ENCODE measurements at places on chromosomes 12 and 14. TPM values are rescaled to one million over a fixed set of nuclear protein-coding genes. Genes with fewer than 3 reads are reported as not detected.

GRCh38 chr12:54338698-54339296, 13.9 kb downstream of the COPZ1 start:
- DNase-seq = no peak

DNA sequence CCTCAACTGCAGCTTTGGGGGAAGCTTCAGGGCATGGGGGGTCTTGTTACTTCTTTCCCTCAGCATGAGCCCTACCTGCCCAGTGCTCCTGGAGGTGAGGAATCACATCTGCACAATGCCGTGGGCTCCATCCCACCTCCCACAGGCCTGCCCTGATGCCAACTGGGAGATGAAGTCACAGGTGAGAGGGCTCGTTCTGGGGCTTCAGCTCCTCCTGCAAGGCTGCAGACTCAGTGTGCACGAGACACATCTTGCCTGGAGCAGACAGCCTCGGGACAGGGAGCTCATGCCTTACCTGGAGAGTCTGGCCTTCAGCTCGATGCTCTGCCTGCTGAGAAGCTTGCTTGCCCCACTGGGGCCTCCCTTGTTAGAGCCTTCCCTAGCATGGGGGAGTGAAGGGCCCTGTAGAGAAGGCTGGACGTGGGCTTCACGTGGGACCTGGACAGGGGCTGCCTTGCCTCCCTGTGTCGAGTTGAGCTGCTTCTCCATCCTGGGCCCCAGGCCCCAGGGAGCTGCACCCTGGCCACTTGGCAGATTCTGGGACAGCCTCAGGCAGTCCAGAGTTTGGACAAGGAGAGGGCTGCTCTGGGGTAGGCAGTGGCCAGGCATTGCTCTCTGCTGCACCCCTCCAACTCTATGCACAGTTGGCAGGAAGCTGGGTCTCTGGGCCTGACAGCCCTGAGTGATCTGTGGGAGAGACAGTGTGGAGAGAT, 171.4 kb downstream of the KIF26A start:
- DNase-seq = no peak

GRCh38 chr12:2276288-2277033, 223.7 kb downstream of the CACNA1C start:
- DNase-seq = no peak

KRT71 gene
- total RNA-seq = not detected

P2RX2 gene
- total RNA-seq = not detected

DNA sequence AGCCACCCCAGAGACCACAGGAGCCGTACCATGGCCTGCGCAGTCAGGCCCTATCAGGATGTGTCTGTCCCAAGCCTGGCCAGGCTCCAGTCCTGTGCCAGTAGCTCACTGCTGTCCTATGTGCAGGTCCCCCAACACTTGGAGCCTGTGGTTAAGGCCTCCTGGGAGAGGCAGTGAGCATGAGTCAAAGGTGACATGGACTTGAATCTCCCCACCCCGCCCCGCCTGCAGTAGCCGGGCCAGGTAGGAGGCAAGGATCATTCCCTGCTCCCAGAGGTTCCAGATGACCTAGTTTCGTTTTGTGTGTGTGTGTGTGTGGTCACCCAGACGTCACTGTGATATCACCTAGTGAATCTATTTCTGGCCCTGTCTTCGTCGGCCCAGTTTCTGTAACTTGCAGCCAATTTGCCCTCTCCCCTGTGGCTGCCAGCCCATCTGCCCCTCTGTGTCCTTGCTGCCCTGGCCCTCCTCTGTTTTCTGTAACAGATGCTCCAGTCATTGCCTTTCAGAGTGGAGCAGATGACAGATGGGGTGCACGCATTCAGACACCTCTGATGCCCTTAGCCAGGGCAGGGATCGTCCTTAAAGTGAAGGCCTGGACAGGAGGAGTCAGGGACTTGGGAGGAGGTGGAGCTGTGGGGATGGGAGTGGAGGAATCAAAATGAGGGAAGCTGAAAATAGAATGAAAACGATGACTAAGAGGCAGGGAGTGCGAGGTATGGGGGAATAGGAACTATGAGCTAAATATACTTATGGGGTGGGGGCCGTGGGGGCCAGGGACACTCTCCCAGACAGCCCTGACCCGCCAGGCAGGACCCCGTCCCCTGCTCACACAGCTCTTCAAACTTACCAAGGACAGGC, 37.4 kb downstream of the SLC6A12 start:
- no peak for DNase-seq

MAP3K9 gene
- total RNA-seq = 1.4 TPM

- DNase-seq = no peak
Observed at GRCh38 chr12:109531411-109531810, 41.9 kb downstream of the MMAB start.

DNA sequence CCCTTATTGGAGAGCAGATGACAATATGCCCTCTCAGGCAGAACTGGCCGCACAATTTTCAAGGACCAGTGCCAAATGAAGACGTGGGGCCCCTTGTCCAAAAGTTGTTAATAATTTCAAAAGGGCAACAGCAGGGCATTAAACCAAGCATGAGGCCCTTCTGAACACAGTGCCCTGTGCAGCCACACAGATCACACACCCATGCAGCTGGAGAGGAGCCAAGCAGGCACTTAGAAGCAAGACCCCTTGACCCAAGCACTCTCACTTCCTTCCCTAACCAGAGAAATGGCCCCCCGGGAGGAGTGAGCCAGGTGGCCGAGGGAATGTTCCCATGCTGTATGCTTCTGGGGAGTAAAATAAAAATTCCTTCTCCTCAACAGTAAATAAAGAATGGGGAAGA, 114.0 kb upstream of the TMPO start:
- no peak for DNase-seq

USP44 gene
- 0.73 TPM for total RNA-seq

DNA sequence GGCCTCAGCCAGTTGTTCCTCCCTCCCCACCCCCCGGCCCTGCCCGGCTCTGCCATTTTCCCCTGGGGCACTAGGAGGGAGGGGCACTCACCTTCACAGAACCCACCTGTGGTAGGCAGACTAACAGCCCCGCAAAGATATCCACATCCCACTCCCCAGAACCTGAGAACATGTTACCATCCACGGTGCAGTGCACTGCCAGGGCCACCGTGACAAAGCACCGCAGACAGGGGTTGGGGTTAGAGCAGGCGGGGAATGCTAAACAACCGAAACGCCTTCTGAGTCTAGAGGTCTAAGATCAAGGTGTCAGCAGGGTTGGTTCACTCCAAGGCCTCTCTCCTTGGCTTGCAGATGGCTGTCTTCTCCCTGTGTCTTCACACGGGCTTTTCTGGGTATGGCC, 57.4 kb upstream of the NCOR2 start:
- DNase-seq = no peak

GRCh38 chr12:29157486-29157946, 8.4 kb downstream of the FAR2 start:
- DNase-seq = no peak

NYNRIN gene
- total RNA-seq = 8.8 TPM

GNB3 gene
- 2.9 TPM for total RNA-seq

NANOG gene
- not detected for total RNA-seq

KCNA5 gene
- 3.1 TPM for total RNA-seq

GRCh38 chr14:89484051-89484844, 67.2 kb upstream of the FOXN3 start:
- DNase-seq = no peak

DLGAP5 gene
- 0.27 TPM for total RNA-seq

DNA sequence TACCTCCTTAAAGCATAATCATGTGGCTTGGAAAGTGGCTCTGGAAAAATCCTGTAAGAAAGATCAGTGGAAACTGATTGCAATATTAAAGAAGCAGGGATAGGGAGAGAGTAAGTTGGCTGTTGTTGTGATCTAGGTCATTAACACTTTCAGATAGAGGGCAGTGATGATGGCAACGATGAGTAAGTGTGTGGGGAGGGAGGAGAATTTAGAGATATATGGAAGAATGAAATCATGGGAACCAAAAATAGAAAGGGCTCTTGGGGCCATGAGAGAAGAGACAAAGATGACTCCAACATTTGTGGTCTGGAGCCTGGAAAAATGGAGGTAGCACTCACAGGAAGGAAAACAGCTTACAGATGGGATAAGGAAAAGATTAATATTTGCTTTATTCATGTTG, 23.3 kb downstream of the SNRPF start:
- DNase-seq = no peak

CBLN3 gene
- 0.65 TPM for total RNA-seq

AKAP6 gene
- 180 TPM for total RNA-seq

EXD2 gene
- 16.7 TPM for total RNA-seq

GRCh38 chr12:52909331-52909730, 4.5 kb upstream of the KRT8 start:
- no peak for DNase-seq

GRCh38 chr14:35385042-35385839, 19.3 kb downstream of the NFKBIA start:
- DNase-seq = peak; percentile 91

DNA sequence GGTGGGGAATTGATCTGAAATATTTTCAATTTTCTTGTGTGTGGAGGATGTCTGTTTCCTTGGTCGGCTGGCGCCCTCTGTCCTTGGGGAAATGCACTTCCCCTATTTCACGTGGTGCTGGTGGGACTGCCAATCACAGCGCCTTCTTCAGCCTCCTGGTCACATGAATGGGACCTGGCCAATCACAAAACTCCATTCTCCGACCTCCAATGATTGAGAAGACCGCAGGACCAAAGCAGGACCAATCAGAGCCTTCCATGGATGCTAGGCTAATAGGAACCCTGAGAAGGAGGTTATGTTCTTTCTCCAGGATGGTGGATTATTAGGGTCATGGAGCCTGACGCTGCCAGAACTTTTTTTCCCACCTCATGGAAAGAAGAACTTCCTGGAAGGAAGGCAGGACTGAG, 188.7 kb downstream of the TTC8 start:
- DNase-seq = no peak

HOXC4 gene
- not detected for total RNA-seq

DNA sequence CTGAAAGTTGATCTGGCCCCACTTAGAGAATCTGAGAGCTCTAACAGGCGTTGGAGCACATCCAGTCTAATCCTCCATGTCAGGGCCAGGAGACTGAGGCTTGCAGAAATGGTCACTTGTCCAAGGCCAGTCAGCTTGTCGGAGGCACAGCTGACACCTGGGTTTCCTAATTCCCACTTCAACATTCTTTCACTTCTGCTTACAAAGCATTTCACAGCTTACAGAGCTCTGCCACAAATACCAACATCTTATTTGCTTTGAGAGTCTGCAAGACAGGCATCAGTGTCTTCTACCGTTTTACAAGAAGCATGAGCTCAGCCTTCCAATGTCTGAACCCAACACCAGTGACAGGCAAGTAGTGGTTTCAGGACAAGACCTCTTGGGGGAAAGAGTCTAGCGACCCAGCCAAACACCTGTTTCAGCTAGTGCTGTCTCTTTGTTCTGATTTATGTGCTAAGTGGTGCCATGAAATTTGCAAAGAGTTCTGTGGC, 31.8 kb downstream of the ISCA2 start:
- DNase-seq = peak; percentile 34
